Activated CD8-positive, alpha-beta T cell treated with anti-CD3 and anti-CD28 coated beads, Interleukin-2, amount 10 ng/mL, durations not matched to agents 7 days and 5 days (primary cell): ENCODE measurements at places on chromosomes 11 and 22. TPM values are rescaled to one million over a fixed set of nuclear protein-coding genes. Genes with fewer than 3 reads are reported as not detected.

DNA sequence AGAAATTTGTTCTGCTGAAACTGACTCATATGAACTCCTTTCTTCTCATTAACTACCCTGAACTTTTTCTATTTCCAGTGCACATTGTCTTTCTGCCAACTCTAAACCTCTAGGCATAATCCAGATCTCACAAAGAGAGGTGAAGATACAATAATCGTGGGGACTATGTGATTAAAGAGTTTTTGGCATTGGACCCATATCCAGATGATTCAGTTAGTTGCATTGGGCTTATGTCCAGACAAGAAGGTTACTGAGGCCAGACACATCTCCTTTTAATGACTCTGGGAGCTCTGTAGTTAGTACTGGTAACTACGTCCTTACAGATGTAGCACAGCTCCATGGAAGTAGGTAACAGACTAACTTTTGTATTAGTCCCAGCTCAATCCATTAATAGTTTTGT lies 273.0 kb downstream of the CASP12 start:
- no peak overlapping the region for H3K4me3 ChIP-seq
- no peaks in the 10 kb centered on the region for H3K36me3 ChIP-seq

DNA sequence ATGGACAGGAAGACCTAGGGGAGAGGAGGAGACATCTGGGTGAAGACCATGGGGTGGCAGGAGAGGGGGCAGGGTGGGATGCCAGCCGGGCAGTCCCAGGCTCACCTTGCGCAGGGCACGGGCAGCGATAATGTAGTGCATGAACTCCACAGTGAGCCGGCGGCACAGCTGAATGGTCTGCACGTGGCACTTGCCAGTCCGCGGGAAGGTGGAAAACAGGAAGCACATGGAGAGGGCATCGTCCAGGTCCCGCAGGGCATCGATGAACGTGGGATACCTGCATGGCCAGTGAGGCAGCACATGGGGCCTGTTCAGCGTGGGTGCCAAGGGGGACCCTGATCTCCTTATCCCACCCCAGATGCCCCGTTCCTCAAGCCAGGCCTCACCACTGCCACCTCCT lies 7.3 kb downstream of the PES1 start:
- no peak overlapping the region for H3K27ac ChIP-seq
- no peaks in the 10 kb centered on the region for H3K27me3 ChIP-seq
- no peaks in the 10 kb centered on the region for H3K4me1 ChIP-seq
- H3K36me3 ChIP-seq = peaks cover 51% of the 10 kb centered on the region
- no peak for DNase-seq

GRCh38 chr11:13290221-13290980 lies 12.8 kb downstream of the BMAL1 start:
- H3K36me3 ChIP-seq = peaks cover 15% of the 10 kb centered on the region
- H3K4me3 ChIP-seq = no peak overlapping the region
- H3K27me3 ChIP-seq = no peaks in the 10 kb centered on the region

DNA sequence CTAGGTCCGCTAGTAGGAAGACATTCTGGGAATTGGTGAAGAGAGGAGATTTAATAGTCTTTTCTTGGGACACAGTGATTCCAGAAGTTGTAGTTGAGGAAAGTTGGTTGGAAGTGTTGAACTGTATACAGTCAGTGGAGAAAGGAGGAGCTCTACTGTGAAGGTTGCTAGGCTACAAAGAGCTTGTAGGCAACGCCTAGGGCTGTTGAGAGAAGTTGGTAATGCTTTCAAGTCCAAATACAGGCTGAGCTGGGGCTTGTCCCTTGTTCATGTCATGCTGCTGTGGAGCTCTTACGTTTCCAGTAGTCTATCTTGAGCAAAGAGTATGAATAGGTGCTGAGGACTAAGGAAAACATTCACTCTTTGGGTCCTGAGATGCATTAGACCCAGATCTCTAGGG lies 1.1 kb downstream of the TBCEL start:
- H3K4me1 ChIP-seq = peaks cover 17% of the 10 kb centered on the region
- H3K36me3 ChIP-seq = no peaks in the 10 kb centered on the region
- H3K4me3 ChIP-seq = peak overlapping the region; percentile 77
- DNase-seq = no peak

GRCh38 chr11:40987776-40988435 lies 471.5 kb downstream of the LRRC4C start:
- H3K4me1 ChIP-seq = no peaks in the 10 kb centered on the region
- DNase-seq = no peak
- H3K4me3 ChIP-seq = no peak overlapping the region
- H3K27me3 ChIP-seq = no peaks in the 10 kb centered on the region
- H3K27ac ChIP-seq = no peak overlapping the region
- no peaks in the 10 kb centered on the region for H3K36me3 ChIP-seq

DNA sequence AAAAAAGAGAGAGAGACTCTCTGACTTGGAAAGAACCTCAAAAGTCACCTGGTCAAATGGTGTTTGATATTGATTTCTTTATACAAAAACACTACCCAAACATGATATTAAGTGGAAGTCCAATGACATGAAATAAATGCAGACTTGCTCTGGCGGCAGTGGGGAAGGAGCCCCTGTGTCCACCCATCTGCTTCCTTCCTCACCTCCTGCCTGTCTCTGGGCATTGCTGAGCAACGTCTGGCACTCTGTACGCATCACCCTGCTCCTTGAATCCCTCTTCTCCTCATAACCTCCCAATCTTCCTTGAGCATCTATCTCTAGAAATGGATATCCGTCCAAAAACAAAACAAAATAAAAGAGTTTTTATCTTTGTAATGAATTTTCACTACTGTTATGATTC lies 39.9 kb upstream of the GRAMD1B start:
- H3K27ac ChIP-seq = no peak overlapping the region
- H3K27me3 ChIP-seq = peaks cover 12% of the 10 kb centered on the region
- DNase-seq = no peak
- peaks cover 13% of the 10 kb centered on the region for H3K4me1 ChIP-seq

DNA sequence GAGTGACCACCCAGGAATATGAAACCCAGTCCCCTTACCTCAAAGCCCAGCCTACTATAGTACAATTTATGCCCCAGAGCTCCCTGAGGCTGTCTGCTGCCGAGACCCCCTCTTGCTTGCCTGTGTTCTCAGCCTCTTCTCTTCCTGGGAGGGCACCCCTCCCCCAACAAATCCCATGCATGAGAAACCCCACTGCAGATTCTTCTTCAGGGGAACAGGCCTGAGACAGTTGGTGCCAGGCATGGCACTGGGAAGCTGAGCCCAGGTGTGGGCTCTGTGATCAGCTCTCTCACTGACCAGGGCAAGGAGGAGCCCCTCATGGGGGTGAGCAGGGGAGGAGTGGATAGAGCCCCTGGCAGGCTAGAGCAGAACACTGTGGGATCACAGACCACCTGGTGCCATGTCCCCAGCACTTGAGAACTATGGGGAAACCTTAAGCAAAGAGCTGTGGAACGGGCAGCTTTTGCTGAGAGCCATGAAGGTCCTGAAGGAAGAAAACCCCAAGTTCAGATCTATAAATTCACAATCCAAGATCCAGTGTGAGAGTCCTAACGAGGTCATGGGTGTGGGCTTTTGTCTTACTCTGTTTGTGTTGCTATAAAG lies 46.5 kb upstream of the TH start:
- DNase-seq = no peak

DNA sequence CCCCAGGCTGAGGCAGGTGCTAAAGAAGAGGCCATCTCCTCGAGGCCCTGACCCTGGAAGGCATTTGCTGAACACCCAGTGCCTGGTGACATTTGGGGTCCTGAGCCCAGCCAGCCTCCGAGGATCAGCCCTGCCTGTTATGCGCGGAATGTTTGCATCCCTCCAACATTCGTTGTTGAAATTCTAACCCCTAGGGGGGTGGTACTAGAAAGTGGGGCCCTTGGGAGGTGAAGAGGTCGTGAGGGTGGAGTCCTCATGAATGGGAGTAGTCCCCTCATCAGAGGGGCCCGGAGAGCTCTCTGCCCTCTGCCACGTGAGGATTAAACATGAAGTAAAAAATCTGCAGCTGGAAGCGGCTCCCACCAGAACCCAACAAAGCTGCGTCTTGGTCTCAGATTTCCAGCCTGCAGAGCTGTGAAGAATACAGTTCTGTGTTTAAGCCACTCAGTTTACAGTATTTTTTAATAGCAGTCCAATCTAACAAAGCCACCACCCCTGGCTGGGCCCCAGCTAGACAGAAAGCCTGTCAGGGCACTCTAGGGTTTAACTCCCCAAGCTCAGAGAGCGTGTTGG lies 35.3 kb upstream of the SEPTIN5 start:
- DNase-seq = no peak
- no peak overlapping the region for H3K4me3 ChIP-seq
- no peak overlapping the region for H3K27ac ChIP-seq
- H3K36me3 ChIP-seq = no peaks in the 10 kb centered on the region

DNA sequence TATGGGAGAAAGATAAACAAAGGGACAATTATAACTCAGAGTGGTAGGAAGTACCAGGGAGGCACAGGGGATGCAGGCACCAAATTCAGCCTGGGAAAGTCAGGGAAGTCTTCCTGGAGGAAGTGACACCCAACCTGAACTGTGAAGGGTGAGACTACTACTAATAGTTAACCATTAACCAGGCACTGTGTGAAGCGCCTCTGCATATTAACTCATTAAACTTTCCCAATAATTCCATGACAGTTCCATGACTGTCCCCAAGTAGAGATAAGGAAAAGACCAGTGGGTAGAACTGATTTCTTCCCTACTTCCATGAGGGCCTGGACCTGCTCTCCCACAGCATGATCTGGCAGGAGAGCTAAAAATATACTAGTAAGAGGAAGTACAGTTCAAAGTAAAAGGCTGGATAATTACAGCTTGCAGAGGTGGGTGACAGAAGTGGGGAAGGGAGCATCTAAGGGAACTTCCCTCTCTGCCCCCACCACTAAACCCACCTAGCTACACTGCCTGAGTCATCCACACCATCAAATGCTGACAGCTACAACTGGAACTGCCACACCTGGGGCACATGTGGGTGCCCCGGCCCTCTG lies 4.7 kb upstream of the AP1B1 start:
- H3K27me3 ChIP-seq = no peaks in the 10 kb centered on the region
- peaks cover 20% of the 10 kb centered on the region for H3K4me1 ChIP-seq
- H3K36me3 ChIP-seq = no peaks in the 10 kb centered on the region

DNA sequence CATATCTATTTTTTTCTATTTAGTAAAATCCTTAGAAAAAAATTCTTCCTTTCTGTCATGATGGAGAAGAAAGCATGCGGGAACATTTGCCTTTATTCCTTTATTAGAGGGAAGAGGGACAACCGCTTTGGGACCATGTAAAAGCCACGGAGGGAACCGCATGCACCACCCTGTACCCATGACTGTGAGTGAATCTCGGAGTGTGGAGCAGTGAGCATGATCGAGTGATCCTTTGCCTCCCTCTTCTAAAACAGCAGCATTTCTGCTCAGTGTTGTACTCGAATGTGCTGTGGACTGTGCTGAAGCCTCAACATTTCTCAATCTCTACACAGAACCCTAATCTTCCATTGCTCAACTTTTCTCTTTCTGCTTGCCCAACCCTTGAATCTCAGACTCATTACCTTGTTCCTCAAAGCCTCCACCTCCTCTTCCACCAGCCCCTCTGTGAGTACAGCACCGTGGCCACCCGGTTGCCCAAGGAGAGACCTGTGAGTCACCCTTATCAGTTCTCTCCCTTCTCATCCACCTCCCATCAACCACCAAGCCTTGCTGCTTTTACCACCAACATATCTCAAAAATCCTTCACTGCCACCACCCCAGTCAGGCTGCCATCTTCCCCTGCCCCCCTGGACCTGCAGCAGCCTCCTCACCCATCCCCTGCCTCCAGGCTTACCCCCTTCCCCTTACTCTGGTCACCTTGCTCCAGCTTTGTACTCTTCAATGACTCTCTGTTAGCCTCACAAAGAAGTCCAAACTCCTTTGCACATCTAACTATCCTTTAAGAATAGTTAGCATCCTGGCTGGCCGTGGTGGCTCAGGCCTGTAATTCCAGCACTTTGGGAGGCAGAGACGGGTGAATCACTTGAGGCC lies 103.1 kb downstream of the NAT10 start:
- H3K36me3 ChIP-seq = no peaks in the 10 kb centered on the region
- no peak overlapping the region for H3K4me3 ChIP-seq
- no peak for DNase-seq
- H3K27ac ChIP-seq = peak overlapping the region; percentile 4
- peaks cover 29% of the 10 kb centered on the region for H3K4me1 ChIP-seq

GRCh38 chr11:42412590-42412989 lies 899.2 kb upstream of the API5 start:
- H3K4me3 ChIP-seq = no peak overlapping the region
- no peaks in the 10 kb centered on the region for H3K27me3 ChIP-seq
- H3K4me1 ChIP-seq = no peaks in the 10 kb centered on the region
- H3K27ac ChIP-seq = no peak overlapping the region

DNA sequence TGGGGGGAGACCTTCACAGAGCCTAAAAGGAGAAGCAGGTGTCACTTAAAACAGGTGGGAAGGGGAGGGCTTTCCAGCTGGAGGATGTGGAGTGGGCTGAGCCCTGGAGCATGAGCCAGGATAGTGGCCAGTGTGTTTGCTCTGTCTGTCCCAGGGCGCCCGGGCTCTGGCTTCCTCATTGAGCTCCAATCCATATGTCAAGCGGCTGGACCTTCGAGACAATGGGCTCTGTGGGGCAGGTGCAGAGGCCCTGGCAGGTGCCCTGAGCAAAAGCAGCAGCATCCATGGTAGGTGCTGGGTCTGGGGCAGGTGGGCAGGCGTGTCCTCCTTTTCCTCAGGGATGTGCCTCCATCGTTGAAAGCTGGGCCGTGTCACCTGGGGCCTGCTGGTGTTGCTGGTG lies 2.0 kb downstream of the LRRC74B start:
- H3K4me3 ChIP-seq = no peak overlapping the region
- no peak for DNase-seq
- H3K27ac ChIP-seq = no peak overlapping the region
- peaks cover 25% of the 10 kb centered on the region for H3K27me3 ChIP-seq
- H3K36me3 ChIP-seq = no peaks in the 10 kb centered on the region
- peaks cover 34% of the 10 kb centered on the region for H3K4me1 ChIP-seq

DNA sequence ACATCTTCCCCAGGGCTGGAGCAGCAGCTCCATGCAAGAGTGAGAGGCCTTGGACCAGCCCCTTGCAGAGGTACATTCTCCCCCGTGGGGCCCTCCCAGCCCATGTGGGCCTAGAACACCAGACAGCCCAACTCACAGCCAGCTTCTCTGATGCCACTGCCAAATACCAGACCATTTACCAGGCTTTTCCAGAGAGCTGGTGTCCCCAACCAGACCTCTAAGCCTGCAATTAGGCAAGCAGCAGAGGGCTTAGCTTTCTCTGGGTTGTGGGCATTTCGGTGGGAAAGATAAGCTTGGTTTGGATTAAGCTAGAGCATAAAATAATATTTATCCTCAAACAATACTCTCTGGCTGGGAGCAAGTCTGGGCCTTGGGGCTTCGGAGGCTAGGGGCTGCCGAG lies 75.6 kb downstream of the TP53I11 start:
- no peak overlapping the region for H3K4me3 ChIP-seq
- no peaks in the 10 kb centered on the region for H3K4me1 ChIP-seq
- H3K27ac ChIP-seq = no peak overlapping the region
- H3K27me3 ChIP-seq = peaks cover 16% of the 10 kb centered on the region

- H3K4me1 ChIP-seq = peaks cover 8% of the 10 kb centered on the region
- no peak overlapping the region for H3K4me3 ChIP-seq
- no peak for DNase-seq
- H3K27me3 ChIP-seq = no peaks in the 10 kb centered on the region
- peak overlapping the region; percentile 20 for H3K27ac ChIP-seq
- H3K36me3 ChIP-seq = peaks cover 3% of the 10 kb centered on the region
Measured at GRCh38 chr11:125091247-125091876, 20.1 kb downstream of the TMEM218 start.

Gene SCGB1D2
- not detected for total RNA-seq

Gene SLC5A4
- not detected for total RNA-seq

Gene SCN2B
- not detected for total RNA-seq

Gene ACTN3
- total RNA-seq = not detected

Gene SLC35E4
- 1.8 TPM for total RNA-seq

Gene CHADL
- total RNA-seq = 0.37 TPM

Gene ACAD8
- 21.1 TPM for total RNA-seq

Gene SCGB2A2
- total RNA-seq = not detected

Gene CCDC116
- 0.66 TPM for total RNA-seq

Gene HTR3A
- not detected for total RNA-seq

Gene FXYD6
- not detected for total RNA-seq
